ENCODE measurements at places on chromosomes 6 and 20.

GRCh38 chr6:24154121-24154520 is 28.1 kb downstream of the NRSN1 start:
- DNase-seq: no peak

GRCh38 chr6:168440520-168441433 is at the start of gene SMOC2:
TSS of gene SMOC2 (plus strand) at chr6:168441184. CDS start at chr6:168441371, 187 bp downstream.
- no peak for DNase-seq

DNA sequence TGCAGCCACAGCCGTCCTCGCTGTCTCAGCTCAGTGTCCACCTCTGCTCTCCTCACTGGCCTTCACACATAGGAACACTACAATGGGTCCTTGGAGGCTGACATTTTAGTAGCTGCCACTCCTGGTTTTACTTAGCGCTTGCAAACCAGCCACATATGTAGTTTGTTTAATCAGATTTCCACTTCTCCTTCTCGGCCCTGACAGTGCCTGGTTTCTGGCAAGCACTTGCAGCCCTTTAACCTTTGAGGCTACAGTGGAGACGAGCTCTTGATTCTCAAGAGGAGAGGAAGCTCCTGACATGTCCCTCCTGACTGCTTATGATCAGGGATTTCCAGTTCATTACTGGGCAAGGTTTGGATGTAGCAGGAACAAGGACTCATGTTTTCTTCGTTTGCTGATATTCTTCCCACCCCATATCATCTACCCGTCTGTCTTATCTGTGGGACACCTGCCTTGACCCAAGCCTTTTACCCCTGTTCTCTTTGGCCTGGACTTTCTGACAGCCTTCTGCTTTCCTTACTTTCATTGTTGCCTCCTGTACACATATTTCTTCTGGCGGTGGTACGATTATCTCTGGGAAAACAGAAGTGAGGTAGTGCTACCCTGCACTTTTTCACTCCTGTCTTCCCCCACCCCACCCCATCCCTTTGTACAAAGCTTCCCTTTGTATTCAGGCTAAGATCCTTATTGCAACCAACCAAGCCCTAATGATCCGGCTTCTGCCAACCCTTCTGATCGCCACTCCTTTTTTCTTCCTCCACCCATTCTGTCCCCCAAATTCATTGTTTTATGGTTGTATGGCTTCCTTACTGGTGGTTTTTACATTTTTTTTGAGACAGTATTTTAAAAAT is 31.2 kb downstream of the CEP43 start:
- no peak for DNase-seq

- no peak for DNase-seq
Measured at GRCh38 chr6:10400330-10400729, 14.5 kb downstream of the TFAP2A start.

GRCh38 chr6:121398127-121398526 is 37.3 kb upstream of the GJA1 start:
- DNase-seq: no peak

GRCh38 chr6:36273802-36274514 is 4.1 kb downstream of the PNPLA1 start:
- DNase-seq: no peak

GRCh38 chr20:53728359-53728758 is 134.7 kb upstream of the ZNF217 start:
- no peak for DNase-seq

GRCh38 chr20:41559658-41560057 is 58.5 kb downstream of the CHD6 start:
- no peak for DNase-seq
